ENCODE measurements at places on chromosomes 5 and 9.

DNA sequence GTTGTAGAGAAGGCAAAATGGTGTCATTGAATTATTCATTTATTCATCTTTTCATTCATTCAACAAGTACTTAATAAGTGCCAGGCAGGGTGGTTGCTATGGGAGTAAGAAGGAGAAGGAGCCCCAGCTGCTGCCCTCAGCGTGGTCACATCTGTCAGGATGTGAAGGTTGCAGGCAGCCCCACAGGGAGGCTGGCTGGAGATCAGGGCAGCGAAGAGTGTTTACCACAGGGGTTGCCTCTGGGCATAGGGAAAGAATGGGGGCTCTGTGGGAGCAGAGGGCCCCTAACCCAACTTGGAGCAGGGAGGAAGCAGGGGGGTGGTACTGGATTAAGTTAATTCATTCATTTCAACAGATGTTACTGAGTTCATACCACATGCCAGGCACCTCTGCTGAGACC, 6.0 kb downstream of the PCDH12 start:
- no peak for DNase-seq

DNA sequence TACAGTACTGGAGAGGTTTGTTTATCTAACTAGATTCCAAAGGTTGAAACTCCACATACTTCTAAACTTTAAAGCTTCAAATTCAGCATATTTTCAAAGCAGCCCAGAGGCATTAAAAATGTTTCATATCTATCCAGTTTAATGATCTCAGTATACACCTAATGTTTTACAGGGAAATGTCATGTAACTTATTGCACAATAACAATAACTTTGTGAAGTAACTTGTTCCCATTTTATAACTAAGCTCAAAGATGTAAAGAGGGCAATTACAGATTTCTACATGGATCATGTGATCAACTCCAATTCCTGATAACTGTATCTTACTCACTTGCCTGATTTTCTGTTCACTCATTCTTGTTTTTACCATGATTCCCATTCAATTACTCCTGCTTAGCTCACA, 610.0 kb downstream of the TAF11L14 start:
- no peak for DNase-seq

DNA sequence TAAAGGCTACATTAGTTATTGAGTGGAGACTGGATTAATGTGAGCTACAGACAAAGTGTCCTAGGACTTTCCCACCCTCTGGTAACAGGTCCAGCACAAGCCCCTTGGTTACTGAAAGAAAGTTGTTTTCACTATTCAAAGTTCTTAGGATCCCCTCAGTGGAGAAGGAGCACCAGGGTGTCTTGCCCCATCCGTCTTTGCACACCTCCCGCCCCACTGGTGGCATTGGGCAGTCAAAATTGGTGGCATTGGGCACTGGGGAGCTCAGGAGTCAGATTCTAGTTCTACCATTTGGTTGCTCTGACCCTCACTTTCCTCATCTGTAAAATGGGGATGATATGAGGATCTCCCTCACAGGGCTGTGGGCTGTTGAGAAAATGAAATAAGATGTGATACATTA, 2.4 kb upstream of the ANGPTL2 start:
- DNase-seq = no peak

DNA sequence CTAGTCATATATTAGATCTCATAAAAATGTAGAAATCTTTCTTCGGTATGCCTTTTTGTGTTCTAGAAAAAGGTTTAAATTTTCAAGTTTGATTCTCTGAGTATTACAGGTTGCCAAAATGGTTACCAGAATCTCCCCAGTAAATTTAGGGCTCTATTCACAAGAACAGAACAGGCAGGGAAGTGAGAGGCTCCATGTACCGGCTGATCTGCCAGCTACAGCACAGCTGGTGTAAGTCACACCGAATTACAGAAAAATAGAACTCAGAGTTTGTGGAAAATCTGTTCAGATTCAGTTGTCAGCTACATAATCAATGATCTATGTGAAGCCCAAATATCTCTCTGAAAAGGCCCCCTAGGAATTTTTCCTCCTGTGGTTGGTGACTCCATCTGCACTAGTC, 10.5 kb downstream of the FAM81B start:
- no peak for DNase-seq

DNA sequence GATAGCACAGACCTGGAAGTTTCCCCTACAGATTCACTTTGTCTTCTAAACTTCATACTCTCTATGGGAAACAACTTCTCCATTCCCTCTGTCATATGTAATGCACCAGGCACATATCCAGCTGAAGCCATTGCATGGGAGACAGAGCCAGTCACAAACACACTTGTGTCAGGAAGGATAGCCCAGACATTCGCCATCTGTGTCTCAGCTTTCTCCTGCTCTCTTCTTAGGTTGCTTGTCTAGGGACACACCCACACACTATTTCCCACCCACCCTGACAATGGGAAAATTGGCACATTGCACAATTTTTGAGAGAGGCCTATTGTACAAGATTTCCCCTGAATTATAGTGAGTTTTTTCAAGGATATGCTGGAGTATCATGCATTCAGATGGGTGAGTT, 158.4 kb upstream of the MPDZ start:
- no peak for DNase-seq

- DNase-seq = no peak
Observed at GRCh38 chr9:133810556-133811195, 72.5 kb upstream of the SARDH start.

- no peak for DNase-seq
Observed at GRCh38 chr5:10902145-10902544, 141.1 kb upstream of the DAP start.

GRCh38 chr5:140821375-140822280, at the start of gene PCDHA5:
PCDHA5 (plus strand) TSS chr5:140821613.
- peak; percentile 56 for DNase-seq

DNA sequence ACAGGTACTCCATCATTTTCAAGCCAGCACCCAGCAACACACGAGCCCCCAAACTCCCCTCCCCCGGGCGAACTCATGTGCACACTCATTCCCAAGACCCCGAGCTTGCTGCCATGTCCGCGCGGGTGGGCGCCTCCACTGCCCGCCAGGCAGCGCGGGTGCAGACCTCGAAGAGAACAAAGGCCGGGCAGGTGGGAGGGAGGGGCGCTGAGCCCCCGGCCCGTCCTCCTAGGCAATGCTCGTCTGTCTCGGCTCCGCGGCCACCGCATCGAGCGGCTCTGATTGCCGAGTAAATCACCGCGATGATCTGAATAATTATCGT, 47.1 kb upstream of the PSD2 start:
- DNase-seq = no peak

- DNase-seq = no peak
Observed at GRCh38 chr9:130555968-130556367, 23.4 kb upstream of the FUBP3 start.

DNA sequence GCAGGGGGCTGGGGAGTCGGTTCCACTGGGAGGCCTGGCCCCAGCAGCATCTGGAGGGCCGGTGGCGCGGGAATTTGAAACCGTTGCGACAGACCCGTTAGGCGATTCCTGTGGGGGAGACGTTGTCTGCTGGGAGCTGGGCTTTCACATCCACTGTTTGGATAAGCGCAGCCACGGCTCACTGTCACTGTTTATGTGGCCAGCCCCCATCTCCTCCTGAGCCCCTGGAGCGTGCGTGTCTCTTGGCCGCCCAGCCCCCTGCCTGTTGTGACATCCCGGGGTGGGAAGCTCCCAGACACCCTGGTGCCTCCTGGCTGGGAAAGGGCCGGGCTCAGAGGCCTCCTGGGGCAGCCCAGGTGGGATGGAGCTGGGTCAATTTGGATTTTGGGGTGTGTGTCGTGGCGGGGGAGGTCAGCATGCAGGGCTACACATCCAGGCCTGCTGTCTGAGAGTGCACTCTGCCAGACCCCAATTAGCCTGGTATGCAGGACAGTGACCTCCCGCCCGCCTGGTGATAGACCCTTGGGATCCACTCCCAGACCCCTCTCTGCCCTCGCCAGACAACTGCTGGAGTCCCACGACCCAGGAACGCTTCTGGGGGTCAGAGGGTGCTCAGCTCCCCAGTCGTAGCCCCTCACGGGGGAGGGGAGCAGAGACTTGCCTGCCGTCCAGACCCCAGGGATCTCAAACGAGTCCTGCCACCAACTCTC, 62.0 kb upstream of the RNU6ATAC start:
- DNase-seq = no peak

GRCh38 chr5:151758141-151758429, 346 bp downstream of the ATOX1 start:
- no peak for DNase-seq

DNA sequence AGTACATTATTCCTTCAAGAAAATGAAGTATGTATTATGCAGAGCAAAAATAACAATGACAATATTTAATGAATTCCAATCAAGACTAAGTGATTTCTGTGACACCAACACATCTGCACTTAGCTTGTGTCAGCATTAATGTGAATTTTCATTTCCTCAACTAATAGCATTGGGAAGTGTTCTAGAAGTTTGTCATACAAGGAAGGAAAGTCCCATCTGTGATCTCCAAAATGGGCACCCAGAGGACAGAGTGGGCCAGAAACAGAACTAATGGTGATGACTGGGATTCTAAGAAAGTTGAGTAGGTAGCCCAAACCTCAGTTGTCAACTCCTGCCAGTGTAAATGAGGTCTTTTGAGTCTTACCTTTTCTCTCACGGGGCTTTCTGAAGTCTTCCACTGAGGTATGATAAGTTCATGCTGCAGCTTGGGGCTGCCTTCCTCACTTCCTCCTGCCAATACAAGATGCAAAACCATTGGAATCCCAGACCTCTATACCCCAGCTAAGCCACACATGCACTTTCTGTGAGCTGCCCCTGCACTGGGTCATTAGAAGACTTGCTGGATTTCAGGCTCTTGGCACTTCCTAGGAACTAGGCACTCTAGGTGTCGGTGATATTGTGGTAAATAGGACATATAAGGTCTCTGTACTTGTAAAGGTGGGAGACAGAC, 4.9 kb downstream of the ADAM19 start:
- DNase-seq = no peak

GRCh38 chr5:104569621-104570020, 1007.0 kb upstream of the NUDT12 start:
- no peak for DNase-seq

DNA sequence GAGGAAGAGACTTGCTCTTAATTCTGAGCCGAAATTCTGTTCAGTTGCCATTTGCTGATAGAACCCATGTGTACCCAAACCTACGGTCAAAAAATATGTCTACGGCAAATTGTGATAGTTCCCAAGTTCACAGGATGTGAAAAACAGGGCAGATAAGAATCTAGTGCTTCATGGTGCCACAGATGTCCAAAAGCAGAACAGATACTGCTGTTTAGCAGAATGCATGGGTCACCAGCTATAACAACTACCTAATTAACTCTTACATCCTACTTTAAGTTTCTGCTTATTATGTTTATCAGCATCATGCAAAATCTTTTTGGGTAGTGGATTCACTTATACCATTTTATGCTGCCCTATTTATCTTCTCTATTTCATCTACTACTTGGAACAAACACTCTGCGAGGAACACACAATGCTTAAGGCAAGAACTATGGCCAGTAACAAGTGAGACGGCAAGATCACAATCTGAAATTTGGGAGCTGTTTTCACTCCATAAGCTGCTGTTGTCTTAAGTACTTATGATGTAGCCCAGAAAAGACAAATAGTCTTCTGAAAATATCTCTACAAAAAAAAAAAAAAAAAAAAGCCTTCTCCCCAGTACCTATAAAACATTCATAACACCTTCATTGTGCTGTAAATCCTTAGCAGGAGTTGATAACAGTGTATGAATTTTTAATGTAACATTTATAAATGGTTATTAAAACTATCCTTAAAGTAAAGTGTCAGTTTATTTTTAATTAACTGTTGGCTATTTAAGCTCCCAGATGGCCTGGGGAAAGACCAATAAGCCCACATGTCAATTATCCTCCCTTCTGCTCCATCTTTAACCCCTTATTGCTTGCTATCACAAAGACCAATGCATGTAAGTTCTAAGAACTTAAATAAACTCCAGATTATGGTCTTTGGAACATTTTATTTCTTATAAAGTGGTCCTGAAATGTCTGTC, 232.3 kb downstream of the TLR4 start:
- no peak for DNase-seq

- no peak for DNase-seq
Observed at GRCh38 chr5:130496215-130496614, 592.0 kb downstream of the CHSY3 start.

DNA sequence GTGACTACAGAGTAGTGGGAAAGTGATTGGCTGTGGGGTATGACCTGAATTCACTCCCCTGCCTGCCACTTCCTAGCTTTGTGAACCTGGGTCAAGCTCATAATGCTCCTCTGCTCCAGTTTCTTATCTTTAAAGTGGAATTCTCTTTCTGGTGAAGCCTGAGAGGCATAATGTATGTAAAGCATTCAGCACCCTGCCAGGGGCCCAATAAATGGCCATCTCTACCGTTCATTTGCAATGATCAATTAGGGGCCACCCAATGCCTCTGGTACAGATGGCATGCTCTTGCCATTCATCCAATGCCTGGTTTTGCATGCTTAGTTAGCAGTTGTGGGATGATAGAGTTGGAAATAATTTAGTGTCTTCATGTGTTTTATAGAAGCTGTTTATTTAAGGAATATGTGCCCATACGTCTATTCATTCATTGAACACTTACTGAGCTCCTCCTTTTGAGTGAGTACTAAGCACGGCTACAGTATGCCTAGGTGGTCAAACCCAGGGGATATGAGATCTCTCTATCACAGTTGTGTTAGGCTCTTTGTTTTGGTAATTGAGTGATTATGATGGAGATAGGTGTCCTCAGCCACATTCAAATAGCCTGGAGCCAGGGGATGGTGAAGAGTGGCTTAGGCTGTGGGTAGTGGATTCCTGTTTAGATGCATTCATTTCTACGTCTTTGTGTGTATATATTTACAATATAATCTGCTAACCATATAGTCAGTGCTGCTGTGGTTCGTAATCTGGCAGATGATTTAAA, 15.3 kb downstream of the ZNF462 start:
- no peak for DNase-seq

DNA sequence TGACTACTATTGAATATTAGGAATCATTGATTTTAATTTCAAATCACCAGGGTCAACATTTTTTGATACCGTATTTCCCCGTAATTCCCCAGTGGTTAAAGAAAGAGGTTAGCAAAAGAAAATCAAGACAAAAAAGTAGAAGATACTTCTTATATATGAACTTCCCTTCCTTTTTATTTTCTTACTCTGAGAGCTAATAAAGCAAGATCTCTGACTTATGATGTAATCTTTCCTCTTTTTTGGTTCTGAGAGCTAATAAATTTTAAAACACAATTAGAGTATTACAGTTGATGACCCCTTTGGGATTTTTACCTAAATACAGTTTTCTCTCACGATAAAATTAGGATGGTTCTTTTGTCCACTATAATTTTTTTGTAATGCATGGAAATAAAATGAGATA, 9.2 kb upstream of the FYB1 start:
- no peak for DNase-seq

GRCh38 chr5:158953929-158954534, 145.7 kb downstream of the EBF1 start:
- no peak for DNase-seq
